ENCODE measurements at places on chromosomes 2 and 18. TPM values are rescaled to one million over a fixed set of nuclear protein-coding genes. Genes with fewer than 3 reads are reported as not detected.

The KIAA2012 gene
- not detected for total RNA-seq

The TNFAIP6 gene
- total RNA-seq = not detected

The CDH7 gene
- not detected for total RNA-seq

The CUL3 gene
- 85.3 TPM for total RNA-seq

The MALT1 gene
- 96.7 TPM for total RNA-seq

The VIL1 gene
- total RNA-seq = not detected

The FAM237A gene
- not detected for total RNA-seq

The CDKL4 gene
- 0.38 TPM for total RNA-seq

The CFAP221 gene
- not detected for total RNA-seq
